Effector CD4-positive, alpha-beta T cell (primary cell): ENCODE measurements at places on chromosomes 6 and 20.

DNA sequence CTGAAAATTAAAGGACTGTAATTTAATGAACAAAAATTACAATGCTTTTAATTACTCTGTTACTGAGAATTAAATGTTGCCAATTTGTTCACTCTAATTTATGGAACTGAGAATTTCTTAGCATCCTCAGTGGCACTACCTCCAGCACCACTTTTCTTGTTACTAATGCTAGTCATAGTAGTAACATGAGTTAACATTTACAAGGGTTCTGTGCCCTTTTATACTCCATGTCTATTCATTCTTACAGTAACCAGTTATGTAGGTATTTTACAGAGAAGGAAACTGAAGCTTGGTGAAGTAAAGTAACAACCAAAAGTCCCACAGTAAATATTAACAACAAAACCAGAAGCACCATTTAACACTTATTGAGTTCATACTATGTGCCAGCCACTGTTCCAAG lies 34.3 kb downstream of the RARS2 start:
- no peak for DNase-seq

DNA sequence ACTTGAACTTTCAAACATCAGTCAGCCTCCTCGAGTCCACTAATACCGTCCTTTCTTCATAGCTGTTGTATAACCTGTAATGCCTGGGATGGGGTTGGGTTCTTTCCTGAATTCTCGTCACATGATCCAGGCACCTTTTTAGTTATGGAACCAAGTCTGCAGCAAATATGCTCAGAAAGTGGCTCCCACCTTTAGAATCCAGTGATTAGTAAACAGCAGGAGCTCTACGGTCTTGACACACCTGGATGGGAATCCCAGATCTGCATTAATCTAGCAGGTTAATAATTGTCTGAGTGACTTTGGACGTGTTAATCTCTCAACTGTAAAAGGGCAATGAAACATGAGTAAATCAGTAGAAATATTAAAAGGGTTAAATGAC lies 729 bp upstream of the ZHX3 start:
- DNase-seq = no peak

- no peak for DNase-seq
Observed at GRCh38 chr6:45437439-45437815, 59.7 kb upstream of the SUPT3H start.

GRCh38 chr20:19691125-19691524 lies 66.9 kb upstream of the RIN2 start:
- DNase-seq = no peak

- DNase-seq = no peak
Observed at GRCh38 chr6:146884728-146885127, 286.0 kb downstream of the ADGB start.

DNA sequence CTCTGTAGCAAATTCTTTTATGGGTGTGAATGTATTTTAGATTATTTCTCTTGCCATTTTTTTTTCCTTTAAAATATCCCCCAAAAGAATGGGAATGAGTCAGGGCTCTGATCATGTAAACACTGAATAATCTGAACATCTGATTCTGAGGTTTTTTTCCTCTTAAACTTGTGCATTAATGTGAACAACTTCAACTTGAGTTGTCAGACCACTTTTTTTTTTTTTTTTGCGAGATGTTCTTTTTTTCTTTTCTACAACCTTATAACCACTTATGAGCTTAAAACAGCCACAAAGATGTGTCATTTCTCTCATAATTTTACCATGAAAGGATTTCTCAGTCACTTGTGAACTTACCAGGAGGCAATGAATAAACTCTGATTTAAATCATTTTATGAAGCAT lies 85.3 kb downstream of the TBC1D7 start:
- DNase-seq = no peak
